Activated CD4-positive, alpha-beta T cell treated with anti-CD3 and anti-CD28 coated beads for 36 hours (primary cell): ENCODE measurements at places on chromosomes 5 and 9. TPM values are rescaled to one million over a fixed set of nuclear protein-coding genes. Genes with fewer than 3 reads are reported as not detected.

- H3K4me1 ChIP-seq, result peaks cover 18% of the 10 kb centered on the region
- no peak overlapping the region for H3K4me3 ChIP-seq
- H3K36me3 ChIP-seq, result no peaks in the 10 kb centered on the region
- H3K27ac ChIP-seq, result no peak overlapping the region
- H3K27me3 ChIP-seq, result no peaks in the 10 kb centered on the region
Measured at GRCh38 chr5:54667136-54667535, 149.6 kb downstream of the SNX18 start.

DNA sequence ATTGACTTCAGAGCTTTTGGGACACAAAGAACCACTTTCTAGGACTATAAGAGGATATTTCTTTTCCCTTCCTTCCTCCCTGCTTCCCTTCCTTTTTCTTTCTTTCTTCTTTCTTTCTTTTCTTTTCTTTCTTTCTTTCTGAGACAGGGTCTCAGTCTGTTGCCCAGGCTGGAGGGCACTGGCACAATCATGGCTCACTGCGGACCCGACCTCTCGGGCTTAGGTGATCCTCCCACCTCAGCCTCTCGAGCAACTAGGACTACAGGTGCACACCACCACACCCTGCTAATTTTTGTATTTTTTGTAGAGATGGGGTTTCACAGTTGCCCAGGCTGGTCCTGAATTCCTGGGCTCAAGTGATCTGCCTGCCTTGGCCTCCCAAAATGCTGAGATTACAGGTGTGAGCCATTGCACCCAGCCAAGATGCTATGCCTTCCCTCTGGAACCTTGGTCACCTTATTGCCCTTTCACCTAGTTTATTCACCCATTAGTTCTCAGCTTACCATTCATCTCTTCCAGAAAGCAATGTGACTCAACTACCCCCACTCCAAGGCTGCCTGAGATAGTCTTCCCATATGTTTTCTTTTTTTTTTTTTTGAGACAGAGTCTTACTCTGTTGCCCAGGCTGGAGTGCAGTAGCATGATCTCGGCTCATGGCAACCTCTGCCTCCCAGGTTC, 10.1 kb downstream of the PLIN2 start:
- no peaks in the 10 kb centered on the region for H3K27me3 ChIP-seq
- peaks cover 67% of the 10 kb centered on the region for H3K36me3 ChIP-seq
- H3K4me1 ChIP-seq, result no peaks in the 10 kb centered on the region

GRCh38 chr5:14420101-14420811, 161.3 kb upstream of the OTULINL start:
- H3K36me3 ChIP-seq, result peaks cover 2% of the 10 kb centered on the region
- no peak overlapping the region for H3K27ac ChIP-seq
- H3K27me3 ChIP-seq, result peaks cover 4% of the 10 kb centered on the region
- DNase-seq, result no peak
- peaks cover 46% of the 10 kb centered on the region for H3K4me1 ChIP-seq

- DNase-seq, result no peak
- H3K27ac ChIP-seq, result peak overlapping the region; percentile 56
- peaks cover 10% of the 10 kb centered on the region for H3K4me1 ChIP-seq
- no peaks in the 10 kb centered on the region for H3K27me3 ChIP-seq
- no peak overlapping the region for H3K4me3 ChIP-seq
Measured at GRCh38 chr5:111461934-111462333, 50.4 kb downstream of the STARD4 start.

DNA sequence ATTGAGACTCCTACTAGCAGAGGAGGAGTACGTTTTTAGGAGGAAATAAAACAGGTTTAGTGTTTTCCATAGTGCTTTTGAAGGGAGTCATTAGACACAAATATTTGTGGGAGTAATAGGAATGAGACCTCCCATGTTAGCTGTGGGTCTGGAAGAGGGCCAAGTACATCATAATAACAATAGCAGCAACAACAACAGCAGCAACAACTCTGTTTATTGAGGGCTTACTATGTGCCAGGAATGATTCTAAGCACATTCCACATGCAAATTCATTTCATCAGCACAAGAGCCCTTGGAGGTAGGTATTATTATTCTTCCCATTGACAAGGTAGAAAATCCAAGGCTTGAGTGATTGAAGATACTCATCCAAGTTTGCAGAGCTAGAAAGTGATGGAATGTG, 384.2 kb upstream of the RPS23 start:
- no peaks in the 10 kb centered on the region for H3K4me1 ChIP-seq
- H3K36me3 ChIP-seq, result no peaks in the 10 kb centered on the region
- H3K4me3 ChIP-seq, result no peak overlapping the region
- H3K27ac ChIP-seq, result no peak overlapping the region
- H3K27me3 ChIP-seq, result peaks cover 3% of the 10 kb centered on the region
- no peak for DNase-seq

- H3K27me3 ChIP-seq, result no peaks in the 10 kb centered on the region
- H3K4me1 ChIP-seq, result peaks cover 2% of the 10 kb centered on the region
- DNase-seq, result no peak
Measured at GRCh38 chr9:125674981-125675973, 31.7 kb downstream of the MAPKAP1 start.

The EPB41L4B gene
- total RNA-seq, result 0.33 TPM

The MZB1 gene
- total RNA-seq, result 9.8 TPM

The ESM1 gene
- not detected for total RNA-seq

The CEP72 gene
- 26.4 TPM for total RNA-seq

The BTNL8 gene
- total RNA-seq, result not detected

The BRINP1 gene
- not detected for total RNA-seq

The SLCO4C1 gene
- total RNA-seq, result 0.37 TPM

The LURAP1L gene
- total RNA-seq, result not detected

The IL13 gene
- 5.5 TPM for total RNA-seq

The FRMD3 gene
- 0.46 TPM for total RNA-seq

The C9orf153 gene
- total RNA-seq, result 0.46 TPM

The TRIM41 gene
- 30.7 TPM for total RNA-seq
